ENCODE measurements at places on chromosomes 3 and 15.
A peak's percentile ranks its signal among the peaks of the same experiment; 100 is the strongest.

DNA sequence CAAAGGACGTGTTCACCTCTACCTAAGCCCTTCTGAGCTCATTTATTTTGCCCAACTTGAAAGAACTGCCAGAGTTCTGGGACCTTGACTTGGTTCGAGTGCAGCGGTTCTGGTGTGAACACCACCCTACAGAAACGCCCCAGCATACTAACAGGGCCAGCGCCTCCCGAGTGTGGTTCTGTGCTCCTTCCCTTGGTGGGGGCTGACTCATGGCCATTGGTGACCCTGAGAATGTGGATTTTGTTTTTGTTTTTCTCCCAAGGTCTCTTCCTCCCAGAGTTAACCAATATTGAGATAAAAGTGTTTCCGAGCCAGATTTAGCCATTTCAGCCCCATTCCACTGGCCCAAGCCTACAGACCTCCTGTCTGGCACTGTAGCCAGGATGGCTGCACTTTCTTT, 27.9 kb downstream of the SEMA7A start:
- DNase-seq = no peak

DNA sequence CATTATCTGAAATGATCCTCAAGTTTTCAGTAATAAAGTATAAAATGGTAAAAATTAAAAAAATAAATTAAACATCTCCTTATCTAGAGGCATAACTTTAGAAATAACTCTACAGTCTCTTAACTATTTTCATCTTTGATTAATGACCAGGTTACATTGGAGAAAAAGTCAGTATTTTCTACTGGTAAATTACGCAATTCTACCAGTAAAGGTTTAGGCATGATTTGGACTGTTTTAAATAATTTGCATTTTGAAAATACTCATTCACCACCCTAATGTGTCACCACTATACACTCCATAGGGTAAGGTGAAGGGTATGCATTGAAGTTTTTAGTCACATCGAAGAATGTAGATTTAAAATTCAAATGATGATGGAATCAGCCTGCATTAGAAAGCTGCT, 45.9 kb upstream of the BCHE start:
- DNase-seq = no peak

GRCh38 chr15:100941536-100941935, 22.4 kb downstream of the LRRK1 start:
- peak; percentile 61 for DNase-seq

DNA sequence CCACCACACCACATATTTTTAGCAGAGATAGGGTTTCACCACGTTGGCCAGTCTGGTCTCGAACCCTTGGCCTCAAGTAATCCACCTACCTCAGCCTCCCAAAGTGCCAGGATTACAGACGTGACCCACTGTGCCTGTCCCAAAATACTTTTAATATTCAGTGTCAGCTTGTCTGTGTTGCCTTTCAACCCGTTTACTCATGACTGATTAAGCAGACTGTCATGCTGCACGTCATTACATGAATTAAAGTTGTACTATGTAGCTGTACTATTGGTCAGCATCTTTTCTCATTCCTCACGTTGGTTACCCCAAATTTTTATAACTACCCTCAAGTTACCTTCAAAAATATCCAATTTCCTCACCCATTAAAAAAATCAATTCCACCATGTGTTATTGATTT, 48.7 kb upstream of the GADL1 start:
- DNase-seq = no peak

DNA sequence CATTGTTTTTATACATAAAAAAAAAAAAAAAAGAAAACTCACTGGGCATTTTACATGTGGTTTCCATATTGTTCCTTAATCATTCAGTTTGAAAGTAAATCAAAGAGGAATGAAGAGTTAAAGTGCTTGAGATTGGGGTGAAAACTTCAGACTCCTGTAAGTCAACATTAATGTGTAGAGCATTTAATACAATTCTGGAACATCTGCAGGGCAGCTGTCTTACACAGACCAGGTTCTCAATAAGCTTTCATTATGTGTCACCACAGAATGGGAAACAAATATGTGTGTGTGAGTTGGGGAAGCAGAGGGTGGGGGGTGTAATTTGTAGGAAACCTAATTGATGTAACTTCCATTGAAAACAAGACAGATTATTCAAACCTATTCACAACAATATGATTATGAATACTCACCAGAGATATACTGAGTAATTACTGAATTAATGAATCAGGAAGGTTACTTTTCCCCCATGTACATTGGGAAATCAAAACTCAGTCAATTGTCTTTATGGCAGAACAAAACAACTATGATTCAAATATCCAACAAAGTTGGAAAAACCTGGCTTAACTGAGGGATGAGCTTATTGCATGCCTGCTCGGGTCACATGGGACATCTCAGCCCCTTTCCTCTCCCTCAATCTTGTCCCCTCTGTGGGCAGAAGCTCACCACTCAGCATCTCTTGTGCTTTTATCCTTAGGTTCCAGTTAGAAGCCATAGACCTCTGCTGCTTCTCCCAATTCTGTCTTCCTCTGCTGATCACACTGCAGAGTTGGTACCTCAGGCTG, 281.2 kb upstream of the THBS1 start:
- no peak for DNase-seq

Data from GM13977 (cell line).